ENCODE measurements at places on chromosomes 12 and 14.

DNA sequence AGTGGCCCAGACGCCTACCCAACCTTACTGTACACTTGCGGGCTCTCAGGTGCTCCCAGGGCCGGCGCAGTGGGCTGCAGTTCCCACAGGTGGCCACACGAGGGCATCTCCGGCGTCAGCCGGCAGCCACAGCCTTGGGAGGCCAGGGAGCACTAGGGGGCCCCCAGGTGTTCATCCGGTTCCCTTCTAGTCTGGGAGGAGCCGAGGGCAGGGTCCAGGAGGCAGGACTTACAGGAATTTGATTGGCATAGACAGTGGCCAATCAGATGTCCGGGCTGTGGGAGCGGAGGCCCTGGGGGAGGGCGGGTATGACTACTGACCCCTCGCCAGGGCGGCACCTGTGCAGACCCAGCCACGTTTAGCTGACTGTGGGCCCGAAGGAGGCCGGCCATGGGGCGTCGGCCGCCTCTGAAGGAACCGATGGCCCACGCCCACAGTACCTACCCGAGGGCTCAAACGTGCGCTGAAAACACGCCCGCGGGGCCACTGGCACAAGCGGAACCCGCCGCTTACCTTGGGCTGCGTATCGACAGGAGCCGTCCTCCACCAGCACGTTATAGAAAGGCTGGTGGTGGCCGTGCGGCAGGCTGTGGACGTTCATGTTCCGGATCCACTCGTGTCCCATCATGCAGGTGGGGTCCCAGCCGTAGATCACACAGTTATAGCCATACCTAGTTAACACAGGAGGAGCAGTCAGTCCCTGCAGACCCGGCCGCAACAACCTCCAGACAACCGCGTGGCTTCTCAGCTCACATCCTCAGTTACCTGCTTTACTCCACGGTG lies 34.8 kb downstream of the FBXO21 start:
- peak; percentile 28 for DNase-seq

DNA sequence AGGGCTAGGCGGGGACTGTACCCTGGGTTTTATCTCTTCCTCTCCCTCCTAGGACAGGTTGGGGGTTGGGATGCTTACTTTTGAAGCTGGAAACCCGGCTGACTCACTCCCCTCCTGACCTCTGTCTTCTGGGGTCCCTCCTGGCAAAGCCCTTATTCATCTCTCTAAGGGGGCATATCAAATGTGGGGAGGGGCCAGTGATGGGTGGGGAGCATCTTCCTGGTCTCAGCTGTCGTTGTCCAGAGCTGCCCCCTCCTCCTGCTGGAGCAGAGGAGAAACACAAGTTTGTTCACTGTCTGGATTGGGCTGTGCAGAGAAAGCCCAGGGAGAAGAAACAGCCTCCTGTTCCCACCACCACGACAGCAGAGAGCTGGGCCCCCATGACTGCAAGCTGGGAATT lies 85.8 kb downstream of the TNFAIP2 start:
- DNase-seq = no peak

DNA sequence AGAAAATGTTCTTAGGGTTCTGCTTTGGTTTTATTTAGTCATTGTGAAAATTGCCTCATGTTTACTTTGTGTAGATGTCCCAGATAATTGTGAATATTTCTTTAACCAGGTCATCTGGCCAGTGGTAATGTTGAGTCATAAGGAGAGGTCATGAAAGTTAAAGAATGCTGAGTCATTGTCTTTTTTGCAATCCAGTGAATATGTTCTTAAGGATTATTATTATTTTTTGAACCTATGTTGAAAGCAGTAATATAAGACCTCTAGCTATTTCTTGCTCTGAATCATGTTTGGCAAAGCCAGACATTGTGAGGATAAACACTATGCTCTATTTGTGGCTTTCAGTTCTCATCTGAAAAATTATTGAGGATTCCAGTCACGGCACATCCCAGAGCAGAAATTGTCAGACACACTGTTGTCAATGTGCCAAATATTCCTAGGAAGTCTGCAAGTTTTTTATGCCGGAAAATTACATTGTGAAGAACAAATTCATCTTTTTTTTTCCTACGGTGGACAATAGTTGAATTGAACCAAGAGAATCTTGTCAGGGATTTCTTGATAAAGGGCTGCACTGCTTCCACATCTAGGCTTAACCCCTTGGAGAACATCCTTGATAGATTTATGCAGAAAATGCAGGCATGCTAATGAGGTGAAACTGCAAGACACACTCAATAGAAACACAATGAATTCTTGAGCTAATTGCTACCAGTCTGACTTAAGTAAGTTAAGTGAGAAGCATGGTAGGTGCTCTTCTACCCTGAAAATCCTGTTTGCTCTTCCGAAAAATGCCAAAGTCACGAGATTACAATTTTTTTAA lies 369.6 kb downstream of the ATP23 start:
- peak; percentile 99 for DNase-seq

GRCh38 chr12:116635487-116635886 lies 76.3 kb downstream of the MAP1LC3B2 start:
- DNase-seq = no peak

GRCh38 chr12:67515679-67516340 lies 132.7 kb upstream of the DYRK2 start:
- DNase-seq = no peak

DNA sequence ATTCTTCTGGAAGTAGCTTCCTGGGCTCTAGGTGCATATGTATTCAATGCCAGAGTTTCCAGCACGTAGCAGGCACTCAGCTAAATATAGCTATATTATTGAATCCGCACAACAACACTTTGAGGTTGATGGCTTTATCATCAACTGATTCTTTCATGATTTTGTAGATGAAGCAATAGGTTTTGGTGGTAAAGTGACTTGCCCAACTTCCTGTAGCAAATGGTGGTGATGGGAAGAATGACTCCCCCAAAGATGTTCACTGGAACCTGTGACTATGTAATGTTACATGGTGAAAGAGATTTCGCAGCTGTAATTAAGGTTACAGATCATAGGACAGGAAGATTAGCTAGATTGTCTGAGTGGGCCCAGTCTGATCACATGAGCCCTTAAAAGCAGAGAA lies 3.2 kb downstream of the TDRD9 start:
- DNase-seq = no peak

GRCh38 chr14:53037016-53037415 lies 86.2 kb upstream of the FERMT2 start:
- no peak for DNase-seq

GRCh38 chr12:40171501-40171900 lies 53.3 kb upstream of the LRRK2 start:
- no peak for DNase-seq

DNA sequence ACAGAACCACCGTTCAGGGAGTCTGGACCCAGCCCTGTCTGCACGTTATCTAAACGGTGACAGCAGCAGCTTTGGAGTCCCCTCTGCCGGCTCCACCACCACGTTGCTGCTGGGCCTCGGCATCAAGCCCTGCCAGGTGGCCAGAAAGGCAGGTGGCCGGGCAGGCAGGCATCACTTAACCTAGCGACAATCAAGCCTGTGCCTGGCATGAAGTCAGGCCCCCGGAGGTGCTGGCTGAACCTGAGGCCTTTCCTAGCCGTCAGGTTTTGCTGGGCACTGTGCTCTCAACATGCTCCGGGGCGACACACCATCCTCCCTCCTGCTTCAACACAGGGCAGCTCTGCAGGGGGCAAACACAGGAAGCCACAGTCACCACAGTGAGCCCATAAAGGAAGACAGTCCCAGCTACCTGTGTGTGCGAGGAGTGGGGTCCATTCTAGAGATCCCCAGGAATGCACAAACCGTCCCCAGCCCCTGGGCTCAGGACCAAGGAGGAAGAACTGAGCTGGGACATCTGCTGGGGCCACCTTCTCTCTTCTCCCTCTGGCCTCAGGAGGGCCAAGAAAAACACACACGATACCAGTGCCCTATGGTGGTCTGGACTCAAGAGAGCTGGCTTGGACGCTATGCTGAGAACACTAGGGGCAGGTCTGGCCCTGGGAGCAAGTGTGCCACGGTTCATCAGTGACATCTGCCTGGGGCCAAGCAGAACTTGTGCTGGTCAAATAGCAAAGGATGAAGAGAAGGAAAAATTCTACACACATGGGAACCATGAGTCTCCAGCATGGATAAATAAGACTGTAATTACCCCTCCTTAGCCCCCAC lies 44.7 kb downstream of the CCDC88C start:
- DNase-seq = no peak

- peak; percentile 80 for DNase-seq
Observed at GRCh38 chr12:8687846-8688601, 9.8 kb upstream of the RIMKLB start.

DNA sequence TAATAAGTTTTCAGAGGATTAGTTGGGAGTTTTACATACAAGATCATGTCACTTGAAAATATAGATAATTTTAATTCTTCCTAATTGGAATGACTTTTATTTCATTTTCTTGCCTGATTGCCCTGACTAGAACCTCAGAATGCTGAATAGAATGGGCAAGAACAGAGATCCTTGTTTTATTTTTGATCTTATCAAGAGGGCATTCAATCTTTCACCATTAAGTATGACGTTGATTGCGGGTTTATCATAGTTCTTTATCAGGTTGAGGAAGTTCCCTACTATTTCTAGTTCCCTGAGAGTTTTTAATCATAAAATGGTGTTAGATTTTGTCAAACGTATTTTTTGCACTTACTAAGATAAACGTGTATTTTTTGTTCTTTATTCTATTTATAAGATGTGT lies 124.3 kb downstream of the DICER1 start:
- no peak for DNase-seq

GRCh38 chr12:91763654-91764370 lies 381.8 kb downstream of the BTG1 start:
- DNase-seq = no peak

DNA sequence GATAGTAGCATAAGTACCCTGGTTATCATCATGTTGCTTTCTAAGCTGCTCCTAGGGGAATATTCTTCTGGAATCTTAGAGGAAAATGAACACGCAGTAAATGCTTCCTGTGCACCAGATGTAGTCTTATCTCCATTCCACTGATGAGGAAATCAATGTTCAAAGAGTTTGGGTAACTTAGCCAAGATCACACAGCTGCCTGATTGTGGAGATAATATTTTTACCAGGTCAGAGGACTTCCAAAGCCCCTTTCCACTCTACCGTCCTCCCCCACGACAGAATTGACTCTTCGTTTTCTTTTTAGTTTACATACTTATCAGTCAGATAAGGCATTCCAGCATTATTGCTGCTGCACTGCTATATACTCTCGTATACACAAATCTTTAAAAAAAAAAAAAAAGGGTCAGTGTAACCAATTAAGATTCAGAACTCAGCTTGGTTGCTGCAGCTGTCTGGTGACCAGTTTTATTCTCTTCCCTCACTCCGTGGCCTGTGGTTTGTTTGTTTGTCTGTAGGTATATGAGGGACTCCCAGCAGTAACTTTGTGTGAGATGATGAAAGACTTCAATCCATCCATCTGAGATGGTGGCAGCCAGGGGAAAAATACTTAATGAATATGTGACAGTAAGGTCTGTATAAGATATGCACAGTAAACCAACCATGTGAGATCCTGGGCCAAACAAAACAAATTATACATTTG lies 110.5 kb downstream of the TGFB3 start:
- DNase-seq = peak; percentile 18

GRCh38 chr12:100504804-100505203 lies 31.1 kb downstream of the NR1H4 start:
- DNase-seq = no peak

DNA sequence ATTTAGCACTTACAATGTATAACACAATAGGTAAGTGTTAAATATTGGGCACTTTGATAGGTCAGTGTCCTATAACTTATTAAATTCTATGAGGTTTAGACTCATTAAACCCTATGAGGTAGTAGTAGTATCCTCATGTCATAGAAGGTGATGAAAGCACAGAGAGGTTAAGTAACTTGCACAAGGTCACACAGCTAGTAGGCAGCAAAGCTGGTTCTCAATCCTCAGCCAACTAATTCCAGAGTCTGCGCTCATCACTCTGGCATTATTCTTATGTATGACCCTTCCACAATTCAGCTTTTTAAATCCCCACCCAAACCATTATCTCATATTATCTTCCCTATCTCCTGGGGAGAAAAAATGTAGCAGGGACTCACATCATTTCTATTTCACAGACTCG lies 141.1 kb downstream of the KSR2 start:
- DNase-seq = no peak
